Activated CD4-positive, alpha-beta T cell treated with anti-CD3 and anti-CD28 coated beads, Interleukin-2, amount 10 ng/mL, durations not matched to agents 24 days and 14 days (primary cell): ENCODE measurements at places on chromosomes 13 and 19. TPM values are rescaled to one million over a fixed set of nuclear protein-coding genes. Genes with fewer than 3 reads are reported as not detected.

GRCh38 chr19:51127755-51128154 is 3.0 kb downstream of the SIGLEC9 start:
- DNase-seq, result no peak

GRCh38 chr19:16867211-16867610 is 21.6 kb upstream of the F2RL3 start:
- no peak for DNase-seq

DNA sequence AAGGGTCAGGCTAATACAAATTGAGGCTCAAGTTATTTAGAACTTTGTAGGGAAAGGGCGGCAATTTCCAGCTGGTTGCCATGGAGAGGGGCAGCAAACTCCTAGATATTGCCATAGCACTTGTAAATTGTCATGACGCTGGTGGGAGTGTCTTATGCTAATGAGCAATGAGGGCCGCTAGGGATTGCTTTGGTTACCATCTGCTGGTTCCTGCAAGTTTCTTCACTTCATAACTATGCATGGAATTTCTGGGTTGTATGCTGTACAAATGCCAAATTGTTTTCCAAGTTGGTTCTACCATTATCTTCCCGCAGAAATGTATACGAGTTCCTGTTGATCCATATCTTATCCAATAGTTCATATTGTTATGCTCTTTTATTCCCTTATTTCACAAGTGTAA is 1339.4 kb downstream of the EFNB2 start:
- no peak for DNase-seq

DNA sequence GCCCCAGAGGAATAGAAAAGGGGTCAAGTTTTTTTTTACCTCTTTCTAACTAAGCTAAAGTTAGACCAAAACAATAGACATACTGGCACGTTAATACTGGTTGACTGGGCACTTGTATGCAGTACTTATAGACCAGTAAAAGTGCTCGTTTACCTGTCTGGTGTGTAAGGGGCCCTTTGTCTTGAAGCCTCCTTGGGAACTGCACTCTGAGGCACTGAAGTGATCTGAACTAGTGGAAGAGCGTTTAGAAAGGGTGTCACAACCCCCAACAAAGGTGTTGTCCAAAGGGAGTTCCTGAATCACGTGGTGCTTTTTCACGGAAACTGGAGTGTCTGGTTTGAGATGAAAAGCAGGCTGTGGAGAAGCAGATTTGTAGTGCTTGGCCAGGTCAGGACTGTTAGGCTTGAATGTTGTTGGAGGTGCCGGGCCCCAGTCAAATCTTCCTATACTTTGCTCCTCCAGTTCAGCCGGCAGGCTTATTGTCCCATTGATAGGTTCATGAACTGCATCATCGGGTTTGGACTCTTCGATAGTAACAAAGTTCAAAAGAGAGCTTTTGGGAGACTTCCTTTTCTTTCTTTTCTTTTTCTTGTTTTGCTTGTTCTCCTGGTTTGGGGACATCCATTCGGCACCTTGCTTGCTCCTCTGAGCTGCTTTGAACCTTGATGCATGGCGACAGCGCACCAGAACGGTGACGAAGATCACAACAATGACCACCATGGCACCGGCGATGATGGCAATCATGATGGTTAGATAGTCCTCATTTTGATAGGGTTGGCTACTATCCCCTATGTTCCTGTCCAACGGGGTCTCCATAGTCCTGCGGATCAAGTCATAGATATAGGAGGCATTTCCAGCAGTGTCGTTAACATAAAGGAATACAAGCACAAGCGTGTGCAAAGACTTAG is 4.6 kb downstream of the PCDH9 start:
- DNase-seq, result no peak

DNA sequence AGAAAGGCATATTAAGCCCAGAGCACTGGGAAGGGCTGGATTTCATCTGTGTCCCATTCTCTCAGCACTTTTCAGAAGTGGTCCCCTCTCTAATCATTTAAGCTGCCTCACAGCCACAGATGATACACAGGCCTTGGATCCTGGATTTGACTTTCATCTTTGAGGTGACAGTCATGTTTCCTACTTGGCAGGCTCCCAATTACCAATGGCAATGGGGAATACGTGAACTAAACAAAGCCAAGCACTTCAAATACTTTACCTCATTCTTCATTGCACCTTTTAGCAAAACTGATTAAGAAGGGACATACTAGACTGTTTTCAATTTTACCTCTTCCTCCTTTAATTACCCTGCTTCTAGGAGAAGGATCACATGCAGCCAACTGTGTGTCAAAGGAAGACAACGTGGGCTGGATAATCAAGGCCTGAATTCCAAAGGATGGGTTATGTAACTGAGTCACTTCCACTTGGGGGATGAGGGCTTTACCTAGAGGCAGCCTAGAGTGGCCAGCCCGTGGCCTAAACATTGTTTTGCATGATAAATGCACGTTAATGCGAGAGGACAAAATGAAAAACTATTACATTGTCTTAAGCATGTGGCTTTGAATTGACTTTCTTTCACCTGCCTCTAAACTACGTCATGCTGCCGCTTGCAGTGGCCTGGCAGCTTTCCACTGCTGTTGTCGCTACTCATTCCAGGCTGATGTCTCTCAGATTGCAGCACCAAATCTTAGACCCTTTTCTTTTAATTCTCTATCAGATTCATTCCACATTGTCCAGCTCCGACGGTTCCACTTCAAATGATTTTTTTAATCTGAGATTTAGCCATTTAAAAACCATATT is 95.0 kb downstream of the KCTD12 start:
- DNase-seq, result no peak

Gene STK24
- total RNA-seq, result 127 and 136 TPM in 2 replicates
